ENCODE measurements at places on chromosomes 5 and 9.

GRCh38 chr9:35519692-35520363 lies 29.9 kb downstream of the RUSC2 start:
- DNase-seq: no peak

GRCh38 chr5:180099733-180100611 lies 28.4 kb upstream of the RNF130 start:
- DNase-seq: no peak

DNA sequence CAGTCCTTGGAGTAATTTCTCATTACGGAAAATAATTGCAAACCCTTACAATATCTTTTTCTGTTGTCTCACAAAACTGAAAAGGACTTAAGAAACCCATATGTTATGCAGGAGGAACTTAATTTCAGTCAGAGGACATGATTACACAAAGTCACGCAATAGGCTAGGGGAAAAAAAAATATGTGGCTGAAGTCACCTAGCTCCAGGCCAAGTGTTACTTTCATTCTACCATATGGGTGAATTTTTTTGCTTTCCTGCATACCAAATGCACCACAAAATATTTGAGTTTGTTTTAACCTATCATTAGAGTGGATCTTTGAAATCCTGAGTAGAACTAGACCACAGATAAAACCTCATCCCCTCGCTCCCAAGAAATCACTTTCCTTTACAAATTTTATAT lies 523.5 kb downstream of the CAAP1 start:
- DNase-seq: no peak

GRCh38 chr9:22446950-22447617 lies 460 bp downstream of the DMRTA1 start:
- peak; percentile 42 for DNase-seq

DNA sequence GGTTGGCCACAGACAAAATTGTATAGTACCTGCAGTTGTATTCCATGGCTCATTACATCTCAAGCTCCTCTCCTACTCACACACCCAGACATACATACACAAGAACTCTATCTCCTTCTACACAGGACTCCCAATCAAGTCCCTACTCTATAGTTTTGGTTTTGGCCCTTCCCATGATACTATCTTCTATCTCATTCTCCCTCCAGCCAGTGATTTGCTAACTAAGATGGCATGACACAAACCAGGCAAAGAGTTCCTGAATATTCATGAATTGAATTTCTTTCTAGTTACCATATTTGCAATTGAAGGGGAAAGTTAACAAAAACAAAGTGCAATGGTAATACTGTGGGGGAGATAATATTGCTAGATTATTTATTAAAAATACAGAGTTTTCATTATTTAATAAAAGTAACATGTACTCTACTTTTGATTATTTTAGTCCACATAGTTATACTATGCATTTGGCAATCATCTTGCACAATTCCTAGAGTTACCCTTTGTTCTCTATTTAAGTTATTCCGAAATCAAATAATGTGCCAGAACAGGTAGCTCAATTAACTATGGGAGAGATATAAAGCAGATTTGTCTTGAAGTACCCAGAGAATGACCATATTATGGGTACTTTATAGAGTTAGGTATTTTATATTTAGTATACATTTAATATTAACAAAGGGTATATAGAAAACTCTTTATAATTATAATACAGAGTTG lies 9.6 kb upstream of the LURAP1L start:
- DNase-seq: no peak
